Aorta (tissue), 5 donors: ENCODE measurements at places on chromosomes 2 and 18.

GRCh38 chr2:220393711-220394110 lies 766.3 kb downstream of the SLC4A3 start:
- no peak for DNase-seq

GRCh38 chr2:120787111-120787821 lies 51.6 kb downstream of the GLI2 start:
- DNase-seq, result no peak

GRCh38 chr2:45258311-45258710 lies 249.1 kb upstream of the SIX2 start:
- no peak for DNase-seq

- DNase-seq, result no peak
These were observed 22.7 kb downstream of the TTC32 start for GRCh38 chr2:19879120-19879519.

DNA sequence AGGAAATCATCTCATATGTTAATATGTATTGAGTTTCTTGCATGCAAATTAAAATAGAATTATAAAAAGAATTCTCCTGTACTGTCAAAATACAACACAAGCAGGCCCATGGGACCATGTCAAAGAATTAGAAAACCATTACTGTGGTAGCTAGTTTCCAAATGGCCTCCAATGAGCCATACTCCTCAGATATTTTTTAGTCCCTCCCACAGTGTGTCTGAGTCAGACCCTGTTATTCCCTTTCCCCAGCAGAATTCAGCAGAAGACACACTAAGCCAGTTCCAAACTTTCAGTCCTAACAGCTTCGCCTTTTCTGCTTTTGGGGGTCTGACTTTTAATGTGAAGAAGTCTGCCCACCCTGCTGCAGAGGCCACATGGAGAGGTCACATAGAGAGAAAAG lies 86.7 kb downstream of the FIGN start:
- DNase-seq, result no peak
